ENCODE measurements at places on chromosomes 11 and 22. TPM values are rescaled to one million over a fixed set of nuclear protein-coding genes. Genes with fewer than 3 reads are reported as not detected.

Gene VSTM5
- not detected for total RNA-seq

Gene TCN1
- not detected for total RNA-seq

Gene LSP1
- total RNA-seq = 301 TPM

Gene PATE2
- total RNA-seq = 0.39 TPM

Gene IRAG1
- total RNA-seq = 9.5 TPM

Gene APOBEC3A
- total RNA-seq = 0.28 TPM

Gene TRIM29
- total RNA-seq = not detected

Gene RASD2
- total RNA-seq = 6.1 TPM

Gene GLB1L3
- total RNA-seq = 0.14 TPM

Gene MYO18B
- 0.17 TPM for total RNA-seq

- no peak for DNase-seq
Measured at GRCh38 chr11:115100706-115101105, 403.5 kb downstream of the CADM1 start.

GRCh38 chr11:69096473-69096872, 47.7 kb downstream of the TPCN2 start:
- no peak for DNase-seq

GRCh38 chr11:69260622-69261021, 33.3 kb upstream of the MYEOV start:
- DNase-seq = no peak

DNA sequence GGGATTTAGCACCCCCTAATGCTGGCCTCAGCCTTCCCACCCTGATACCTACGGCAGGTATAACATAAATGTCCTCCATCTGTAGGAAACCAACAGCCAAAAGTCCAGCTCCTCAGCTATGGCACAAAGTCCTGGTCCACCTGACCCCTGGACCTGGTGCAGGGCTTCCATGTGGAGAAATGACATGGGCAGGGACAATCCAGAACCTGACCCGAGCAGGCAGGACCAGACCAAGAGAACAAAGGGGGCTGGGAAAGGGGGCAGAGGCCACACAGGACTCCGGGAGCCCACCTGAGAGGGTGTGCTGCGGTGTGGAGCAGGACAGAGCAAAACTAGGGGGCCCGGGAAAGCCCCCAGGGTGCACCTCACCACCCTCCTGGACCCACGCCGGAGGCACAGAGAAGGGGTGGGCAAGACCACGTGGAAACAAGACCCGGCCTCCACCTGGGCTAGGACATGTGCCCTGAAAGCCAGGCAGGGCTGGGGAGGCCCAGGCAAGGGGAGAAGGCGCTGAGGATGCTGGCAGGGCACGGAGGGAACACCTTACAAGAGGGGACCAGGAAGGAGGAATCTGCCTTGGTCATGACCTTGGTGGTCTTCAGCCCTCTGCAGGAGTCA, 368.9 kb downstream of the SHANK2 start:
- DNase-seq = no peak

GRCh38 chr22:21791635-21792625, 56.3 kb upstream of the YPEL1 start:
- no peak for DNase-seq

GRCh38 chr11:68213555-68214172, 568 bp upstream of the KMT5B start:
- DNase-seq = peak; percentile 92

- no peak for DNase-seq
Measured at GRCh38 chr11:1589996-1590395, 4.9 kb upstream of the KRTAP5-1 start.

DNA sequence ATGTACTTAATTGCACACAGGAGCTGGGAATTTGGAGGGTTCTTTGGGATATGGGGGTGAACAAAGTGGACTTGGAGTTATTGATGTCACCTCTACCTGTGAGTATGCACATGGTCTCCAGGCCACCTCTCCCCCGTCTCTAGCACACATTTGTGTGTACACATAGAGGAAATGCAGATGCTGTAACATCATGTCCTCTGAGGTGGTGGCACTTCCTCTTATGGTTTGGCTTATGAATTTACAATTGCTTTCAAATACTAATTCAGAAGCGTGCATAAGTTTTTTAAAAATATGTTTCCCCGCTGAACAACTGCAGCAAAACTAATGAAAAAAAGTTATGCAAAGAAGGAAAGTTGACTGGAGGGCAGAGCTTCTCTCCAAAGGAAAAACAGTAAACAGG, 152.0 kb upstream of the TENM4 start:
- DNase-seq = no peak

DNA sequence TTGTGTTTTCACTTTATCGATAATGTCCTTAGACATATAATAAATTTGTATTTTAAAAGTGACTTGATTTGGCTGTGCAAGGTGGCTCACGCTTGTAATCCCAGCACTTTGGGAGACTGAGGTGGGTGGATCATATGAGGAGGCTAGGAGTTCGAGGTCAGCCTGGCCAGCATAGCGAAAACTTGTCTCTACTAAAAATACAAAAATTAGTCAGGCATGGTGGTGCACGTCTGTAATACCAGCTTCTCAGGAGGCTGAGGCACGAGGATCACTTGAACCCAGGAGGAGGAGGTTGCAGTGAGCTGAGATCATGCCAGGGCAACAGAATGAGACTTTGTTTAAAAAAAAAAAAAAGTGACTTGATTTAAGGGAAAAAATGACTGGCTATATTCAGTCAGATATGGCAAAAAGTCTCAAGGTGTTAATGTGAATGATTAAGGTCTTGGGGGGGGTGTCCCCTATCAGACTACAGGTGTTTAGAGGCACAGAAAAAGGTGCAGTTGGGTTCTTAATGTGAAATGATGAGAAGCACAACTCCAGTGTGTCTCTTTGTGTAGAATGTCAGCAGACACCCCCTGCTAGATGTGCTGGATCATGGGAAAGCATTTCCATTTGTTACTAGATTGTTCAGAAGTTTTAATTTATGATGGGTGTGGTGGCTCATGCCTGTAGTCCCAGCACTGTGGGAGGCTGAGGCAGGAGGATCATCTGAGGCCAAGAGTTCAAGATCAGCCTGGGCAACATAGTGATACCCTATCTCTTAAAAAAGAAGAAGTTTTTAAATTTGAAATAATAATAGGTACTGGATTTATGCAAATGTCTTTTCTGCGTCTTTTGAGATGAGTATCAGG, 17.0 kb downstream of the NEAT1 start:
- peak; percentile 43 for DNase-seq

GRCh38 chr11:26264266-26264665, 67.7 kb upstream of the ANO3 start:
- no peak for DNase-seq

- no peak for DNase-seq
Measured at GRCh38 chr11:33893711-33894397, 2.0 kb upstream of the LMO2 start.

DNA sequence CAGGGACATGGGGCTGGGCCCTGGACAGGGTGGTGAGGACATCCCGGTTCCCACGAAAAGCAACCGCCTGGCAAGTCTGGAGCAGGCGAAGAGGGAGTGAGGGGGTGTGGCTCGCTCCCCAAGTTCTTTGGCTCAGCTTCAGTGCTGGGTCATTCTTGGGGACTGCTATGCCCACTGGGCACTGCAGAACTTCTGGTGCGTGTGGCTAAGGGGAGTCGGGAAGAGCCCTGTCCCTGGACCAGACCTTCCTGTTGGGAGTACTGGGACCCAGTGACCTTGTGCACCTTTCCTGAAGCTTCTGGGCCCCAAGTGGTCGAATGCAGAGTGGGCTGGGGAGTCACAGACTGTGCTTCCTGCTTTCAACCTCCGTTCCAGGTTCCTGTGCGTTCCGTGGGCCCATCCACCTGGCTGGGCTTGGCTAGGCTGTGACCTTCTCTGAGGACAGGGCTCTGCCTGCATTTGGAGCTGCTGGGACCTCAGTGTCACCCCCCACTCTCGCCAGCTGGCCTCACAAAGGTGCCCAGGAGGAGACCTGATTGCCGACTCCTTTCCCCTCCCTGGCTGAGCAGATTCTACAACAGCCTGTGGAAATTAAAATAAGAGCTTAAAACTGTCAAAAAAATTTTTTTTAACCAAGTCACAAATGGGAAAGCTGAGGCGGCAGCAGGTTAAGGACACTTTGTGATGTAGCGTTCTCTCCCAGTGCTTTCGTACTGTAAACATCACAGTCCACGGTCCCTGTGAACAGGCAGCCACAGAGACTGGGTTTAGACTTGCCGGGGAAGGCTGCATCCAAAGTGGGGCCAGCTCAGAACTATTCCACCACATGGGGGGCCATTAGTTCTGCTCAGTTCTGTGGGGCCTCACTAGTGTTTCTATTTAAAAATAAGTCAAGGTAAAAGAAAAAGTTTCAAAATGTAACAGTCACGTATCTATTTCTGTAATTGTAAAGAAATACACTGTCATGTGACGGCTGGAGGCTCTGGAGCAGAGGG, 63.8 kb upstream of the WNT7B start:
- DNase-seq = peak; percentile 11

DNA sequence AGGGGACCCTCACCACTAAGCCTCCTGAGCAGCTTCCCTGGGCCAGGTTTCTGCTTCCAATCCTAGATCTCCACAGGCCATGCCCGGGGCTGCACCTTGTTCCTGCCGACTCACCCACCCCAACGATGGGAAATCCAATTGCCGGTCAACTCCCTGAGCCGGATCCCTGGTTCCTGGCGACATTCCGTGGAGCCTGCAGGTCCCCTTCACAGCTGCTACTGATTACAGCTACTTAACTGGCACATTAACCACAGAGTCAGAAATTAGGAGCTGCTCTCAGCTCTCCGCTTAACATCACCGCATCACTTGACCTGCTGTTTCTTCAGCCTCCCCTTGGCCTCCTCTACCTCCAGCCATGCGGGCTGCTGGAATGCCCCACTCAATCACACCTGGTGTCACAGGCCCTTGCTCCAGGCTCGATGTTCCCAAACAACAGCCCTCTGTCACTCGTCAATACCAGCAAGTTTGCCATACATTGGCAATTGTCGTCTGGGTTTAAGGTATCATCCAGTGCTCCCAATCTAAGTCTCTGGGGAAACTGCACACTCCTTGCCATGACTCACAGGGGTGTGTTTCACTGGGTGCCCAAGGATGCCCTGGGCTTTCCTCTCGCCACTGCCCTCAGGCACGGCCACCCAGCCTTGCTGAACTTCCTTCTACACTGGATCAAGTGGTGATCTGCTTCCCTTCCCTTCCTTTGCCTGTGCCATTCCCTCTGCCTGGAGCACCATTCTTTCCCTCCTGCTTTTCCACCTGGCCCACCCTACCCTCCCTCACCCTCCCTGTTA, 181.0 kb downstream of the MN1 start:
- DNase-seq = no peak

DNA sequence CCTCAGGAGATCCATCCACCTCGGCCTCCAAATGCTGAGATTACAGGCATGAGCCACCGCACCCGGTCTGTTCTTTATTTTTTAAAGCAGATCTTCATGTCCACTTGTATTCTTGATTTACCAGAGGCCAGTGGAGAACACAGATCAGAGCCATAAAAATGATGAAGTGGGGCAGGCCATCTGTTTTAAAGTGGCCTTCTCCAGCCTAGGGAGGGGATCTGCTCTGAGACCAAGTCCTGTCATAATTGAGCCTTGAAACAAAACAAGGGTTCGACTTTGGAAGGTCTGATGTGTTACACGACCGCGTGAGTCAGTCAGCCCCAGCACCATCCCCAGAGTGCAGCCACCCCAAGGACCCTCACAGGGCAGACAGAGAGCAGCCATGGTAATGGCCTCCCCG, 27.5 kb downstream of the ABCC8 start:
- no peak for DNase-seq

- DNase-seq = peak; percentile 81
Measured at GRCh38 chr11:65500387-65501185, 1.7 kb downstream of the MALAT1 start.

- no peak for DNase-seq
Measured at GRCh38 chr11:92198268-92198667, 26.4 kb upstream of the FAT3 start.

DNA sequence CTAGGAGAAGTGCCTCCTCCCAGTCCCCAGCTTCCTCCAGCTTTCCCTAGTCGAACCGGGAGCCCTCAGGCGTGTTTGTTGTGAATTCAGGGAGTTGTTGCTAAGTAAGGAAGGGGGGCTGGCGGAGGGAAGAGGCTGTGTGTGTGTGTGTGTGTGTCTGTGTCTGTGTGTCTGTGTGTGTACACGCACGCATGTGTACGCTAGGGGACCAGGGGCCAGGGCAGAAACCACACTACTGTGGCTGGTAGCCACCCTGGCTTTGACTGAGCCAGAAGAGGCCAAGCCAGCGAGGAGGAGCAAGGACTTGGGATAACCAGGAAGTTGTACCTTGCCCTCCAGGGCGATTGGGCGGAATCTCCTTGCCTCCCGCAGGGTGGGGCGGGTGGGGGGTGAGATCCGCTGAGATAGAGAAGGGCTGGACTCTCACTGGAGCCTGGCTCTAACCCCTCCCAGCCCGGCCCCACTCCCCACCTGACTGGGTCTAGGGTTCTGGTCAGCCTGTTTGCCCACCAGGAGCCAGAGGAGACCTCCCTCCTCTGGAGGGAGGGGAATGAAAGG, 7.5 kb downstream of the BCL9L start:
- peak; percentile 75 for DNase-seq

GRCh38 chr11:115155320-115155719, 348.9 kb downstream of the CADM1 start:
- no peak for DNase-seq

DNA sequence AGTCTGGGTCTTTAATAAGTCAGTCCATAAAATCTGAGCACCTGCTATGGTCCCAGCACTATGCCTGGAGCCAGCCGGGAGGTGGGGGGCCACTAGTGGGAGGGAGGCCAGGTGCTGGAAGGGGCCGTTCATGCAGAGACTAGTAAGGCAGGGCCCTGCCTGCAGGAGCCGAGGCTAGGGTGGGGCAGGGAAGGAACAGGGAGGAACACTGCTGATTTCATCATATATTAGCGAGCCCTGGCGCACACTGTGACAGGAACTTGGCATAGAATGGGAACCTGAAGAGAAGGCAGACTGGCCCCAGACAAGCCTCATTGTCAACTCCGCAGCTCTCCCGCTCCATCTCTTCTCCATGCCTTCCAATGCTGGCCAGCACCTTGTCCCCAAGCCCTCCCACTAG, 7.1 kb downstream of the VSIG10L2 start:
- no peak for DNase-seq

- DNase-seq = no peak
Measured at GRCh38 chr22:17370026-17370765, 936 bp downstream of the CECR2 start.

DNA sequence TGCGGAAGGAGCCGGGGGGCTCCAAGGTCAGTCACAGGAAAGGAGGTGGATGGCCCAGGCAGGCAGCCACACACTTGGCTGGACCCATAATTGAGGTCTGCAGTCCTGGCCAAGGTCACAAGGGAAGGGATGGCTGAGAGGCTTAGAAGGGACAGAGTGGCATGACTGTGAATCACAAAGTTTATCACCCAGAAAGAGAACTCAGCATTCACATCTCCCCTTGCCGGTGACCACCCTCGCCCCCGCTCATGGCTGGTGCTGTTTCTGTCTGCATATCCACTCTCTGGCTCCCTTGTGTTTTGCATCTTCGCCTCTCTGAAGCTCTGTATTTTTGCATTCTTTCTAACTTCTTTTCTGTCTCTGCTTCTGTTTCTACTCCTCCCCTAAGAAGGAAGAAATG, 117.5 kb downstream of the FEZ1 start:
- no peak for DNase-seq

- no peak for DNase-seq
Measured at GRCh38 chr11:74749965-74750296, 1.3 kb downstream of the RNF169 start.

GRCh38 chr22:48840112-48840949, 987.3 kb downstream of the BRD1 start:
- DNase-seq = no peak

GRCh38 chr11:1146365-1146764, 11.4 kb upstream of the MUC5AC start:
- no peak for DNase-seq
